ENCODE measurements at places on chromosomes 2 and 18.

DNA sequence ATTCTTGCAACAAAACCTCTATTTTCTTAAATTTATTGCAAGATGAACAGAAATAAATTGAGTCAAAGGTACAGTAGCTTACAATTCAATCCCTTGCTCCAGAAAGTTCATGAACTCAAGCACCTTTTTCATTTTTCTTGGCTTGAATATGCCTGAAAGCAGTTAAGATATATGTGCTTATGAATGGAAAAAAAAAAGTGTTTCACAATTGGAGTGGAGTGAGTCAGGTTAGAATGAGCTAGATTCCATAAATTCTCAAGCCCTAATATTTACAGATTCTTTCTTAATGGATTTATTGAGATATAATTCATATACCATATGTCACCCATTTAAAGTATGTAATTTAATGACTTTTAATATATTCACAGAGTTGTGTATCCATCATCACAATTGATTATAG lies 39.6 kb upstream of the NEMP2 start:
- no peak for DNase-seq

DNA sequence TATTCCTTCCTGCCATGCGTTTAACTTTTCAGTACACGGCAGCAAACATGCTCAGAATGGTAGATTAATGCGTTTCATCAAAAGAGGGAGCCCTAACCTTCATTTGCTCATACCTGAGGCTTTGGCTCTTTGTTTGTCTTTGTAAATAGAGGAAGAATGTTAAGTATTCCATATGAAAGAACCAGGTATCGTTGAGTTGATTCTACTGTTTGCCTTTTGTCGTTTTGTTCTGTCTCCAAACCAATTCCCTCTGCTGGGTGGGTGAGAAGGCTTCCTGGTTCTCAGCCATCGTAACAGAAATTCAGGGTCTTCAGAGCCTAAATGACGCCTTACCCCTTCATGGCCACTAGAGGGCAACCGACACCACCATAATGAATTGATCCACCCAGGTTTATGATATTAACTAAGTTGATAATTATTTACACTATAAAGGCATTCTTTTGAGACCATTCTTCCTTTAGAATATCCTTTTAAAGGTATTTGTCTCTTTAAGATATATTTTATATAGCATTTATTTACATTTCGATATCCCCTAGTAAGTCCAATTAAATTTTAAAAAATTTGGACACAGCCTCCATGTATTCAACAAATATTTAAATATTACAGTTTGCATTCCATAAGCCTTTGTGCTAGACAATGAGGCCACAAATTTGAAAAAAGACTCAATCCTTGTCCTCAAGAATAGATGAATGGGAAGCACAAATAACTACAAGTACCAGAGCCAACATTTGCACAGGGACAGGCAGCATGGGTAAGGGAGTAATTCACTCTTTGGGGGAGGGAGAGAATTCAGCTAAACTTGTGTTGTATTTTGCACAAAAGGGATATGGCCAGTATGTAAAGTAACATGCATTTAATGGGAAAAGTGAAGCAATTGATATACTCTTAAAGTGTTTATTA lies 48.1 kb downstream of the TIMM21 start:
- DNase-seq = no peak

DNA sequence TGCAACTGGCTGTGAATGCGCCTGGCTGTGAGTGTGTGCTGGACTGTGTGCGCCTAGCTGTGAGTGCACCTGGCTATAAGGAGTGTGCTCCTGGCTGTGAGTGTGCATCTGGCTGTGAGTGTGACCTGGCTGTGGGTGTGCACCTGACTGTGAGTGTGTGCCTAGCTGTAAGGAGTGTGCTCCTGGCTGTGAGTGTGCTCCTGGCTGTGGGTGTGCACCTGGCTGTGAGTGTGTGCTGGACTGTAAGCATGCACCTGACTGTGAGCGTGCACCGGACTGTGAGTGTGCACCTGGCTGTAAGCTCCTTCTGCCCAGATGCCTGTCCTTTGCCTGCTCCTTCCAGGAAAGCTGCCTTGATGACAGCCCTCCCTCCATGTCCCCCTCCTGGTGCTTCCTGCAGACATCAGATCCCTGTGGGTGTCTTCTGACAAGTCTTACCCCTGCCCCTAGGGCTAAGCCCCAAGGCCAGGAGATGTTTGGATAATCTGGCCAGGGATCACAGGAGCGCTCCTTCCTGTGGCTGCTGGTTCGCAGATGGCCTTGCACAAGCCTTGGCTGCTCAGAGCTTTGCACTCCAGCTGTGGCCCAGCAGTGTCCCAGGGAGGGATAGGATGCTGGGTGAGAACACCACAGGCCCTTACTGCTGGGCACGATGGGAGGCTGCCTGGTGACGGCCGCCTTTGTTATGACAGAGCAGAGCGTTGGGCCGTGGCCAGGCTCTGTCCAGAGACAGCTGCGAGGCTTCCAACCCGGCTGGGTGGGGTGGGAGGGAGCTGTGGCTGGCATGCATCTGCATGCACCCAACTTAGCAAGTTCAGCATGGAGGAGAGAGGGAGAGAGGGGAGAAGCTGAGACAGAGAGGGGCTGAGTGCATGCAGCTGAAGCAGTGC lies 89.9 kb downstream of the GLI2 start:
- no peak for DNase-seq

DNA sequence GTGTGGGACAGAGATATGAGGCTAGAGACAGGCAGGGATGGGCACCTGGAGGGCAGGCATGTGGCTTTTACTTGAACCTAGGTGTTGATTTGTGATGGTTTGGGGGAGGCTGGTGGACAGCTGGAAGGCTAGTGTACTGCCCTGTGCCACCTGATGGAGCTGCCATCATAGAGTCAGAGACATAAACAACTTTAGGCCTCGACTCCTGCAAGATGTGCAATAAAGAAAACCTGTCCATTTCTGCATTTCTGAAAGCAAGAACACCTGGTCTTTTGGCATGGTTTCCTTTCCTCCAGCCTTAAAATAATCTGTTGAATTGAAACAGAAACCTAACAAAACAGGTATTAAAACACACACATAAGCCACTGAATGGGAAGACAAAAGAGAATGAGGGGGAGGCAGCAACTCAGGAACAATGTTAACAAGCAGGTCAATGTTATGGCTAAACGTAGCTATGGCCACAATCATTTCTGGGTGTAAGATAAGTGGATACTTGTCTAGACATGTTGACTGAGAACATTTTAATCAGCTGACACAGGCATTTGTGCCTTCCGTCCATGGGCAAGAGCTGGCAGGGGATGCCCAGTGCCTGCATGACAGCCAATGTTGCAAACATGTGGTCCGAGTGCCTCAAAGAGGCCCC lies 87.8 kb downstream of the KCTD1 start:
- no peak for DNase-seq

DNA sequence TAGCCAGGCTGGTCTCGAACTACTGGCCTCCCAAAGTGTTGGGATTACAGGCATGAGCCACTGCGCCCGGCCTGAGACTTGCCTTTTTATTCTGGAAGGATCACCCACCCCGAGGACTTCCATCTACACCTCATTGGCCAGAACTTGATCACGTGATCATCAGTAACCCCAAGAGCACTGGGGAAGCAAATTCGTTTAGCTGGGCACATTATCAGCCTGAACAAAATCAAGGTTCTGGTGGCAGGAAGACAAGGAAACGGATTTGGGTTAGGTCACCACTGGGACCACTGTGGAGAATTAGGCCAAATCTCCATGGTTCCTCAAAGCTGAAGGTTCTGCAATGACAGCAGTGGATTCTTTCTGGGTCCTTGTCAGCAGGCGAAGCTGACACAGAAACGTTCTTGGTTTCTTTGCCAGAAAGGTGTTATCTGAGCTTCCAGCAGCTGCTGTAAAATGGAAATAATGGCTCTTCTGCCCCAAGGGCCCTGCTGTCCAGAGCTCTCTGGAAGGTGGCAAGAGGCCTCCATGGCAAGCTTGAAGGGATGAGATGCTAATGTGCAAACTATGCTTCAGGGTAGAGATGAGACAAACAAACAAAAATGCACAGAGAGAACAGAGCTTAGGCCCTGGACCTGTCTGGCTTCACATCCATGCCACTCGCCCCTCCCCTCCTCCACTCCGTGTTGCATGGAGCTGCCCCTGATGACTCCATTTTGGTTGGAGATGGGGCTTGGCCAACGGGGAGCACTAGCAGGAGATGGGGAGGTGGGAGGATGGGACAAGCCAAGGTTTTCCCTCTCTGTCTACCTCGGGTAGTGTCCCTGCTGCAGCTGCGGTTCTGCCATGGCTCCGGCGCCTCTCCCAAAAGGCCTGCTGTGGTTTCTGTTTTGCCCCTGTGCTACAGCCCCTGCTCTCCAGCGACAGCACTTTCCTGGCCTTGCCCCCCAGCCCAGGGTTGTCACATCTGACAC lies 28.4 kb downstream of the TMEM177 start:
- DNase-seq = no peak

DNA sequence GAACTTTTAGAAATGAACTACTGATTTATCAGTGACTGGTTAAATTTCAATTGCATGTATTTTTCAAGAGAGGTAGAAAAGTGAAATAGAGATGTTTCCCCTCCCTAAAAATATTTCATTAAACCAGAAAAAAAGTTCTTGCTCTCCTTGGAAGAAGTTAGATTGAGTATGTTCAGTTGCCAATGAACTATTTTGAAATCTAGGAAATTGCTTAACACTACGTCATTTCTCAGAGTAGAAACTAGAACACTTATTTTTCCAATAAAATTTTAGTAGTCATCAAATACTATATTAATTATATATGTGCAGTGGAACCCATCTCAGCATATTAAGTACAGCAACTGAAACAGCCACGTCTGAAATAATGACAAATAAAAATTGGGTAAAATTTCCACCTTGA lies 51.8 kb upstream of the STAT1 start:
- DNase-seq = no peak

- DNase-seq = no peak
Measured at GRCh38 chr2:143965493-143966164, 554.3 kb downstream of the ZEB2 start.

DNA sequence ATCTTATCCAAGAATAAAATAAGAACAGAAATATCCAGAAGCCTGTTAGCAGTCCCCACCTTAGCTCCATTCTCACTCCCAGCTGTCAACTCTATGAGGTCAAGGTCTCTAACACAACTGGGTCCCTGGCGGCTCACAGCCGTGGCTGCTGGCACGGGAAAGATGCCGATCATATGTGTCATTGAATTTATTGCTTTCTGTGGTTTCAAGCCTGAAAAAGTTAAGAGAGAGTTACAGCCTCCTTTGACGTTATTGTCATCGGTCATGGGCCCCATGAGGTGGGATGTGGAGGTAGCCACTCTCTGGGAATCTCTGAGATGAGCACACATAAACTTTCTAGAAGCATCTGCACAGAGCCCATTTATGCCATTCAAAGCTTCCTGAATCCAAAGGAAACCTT lies 28.7 kb upstream of the CABLES1 start:
- no peak for DNase-seq

DNA sequence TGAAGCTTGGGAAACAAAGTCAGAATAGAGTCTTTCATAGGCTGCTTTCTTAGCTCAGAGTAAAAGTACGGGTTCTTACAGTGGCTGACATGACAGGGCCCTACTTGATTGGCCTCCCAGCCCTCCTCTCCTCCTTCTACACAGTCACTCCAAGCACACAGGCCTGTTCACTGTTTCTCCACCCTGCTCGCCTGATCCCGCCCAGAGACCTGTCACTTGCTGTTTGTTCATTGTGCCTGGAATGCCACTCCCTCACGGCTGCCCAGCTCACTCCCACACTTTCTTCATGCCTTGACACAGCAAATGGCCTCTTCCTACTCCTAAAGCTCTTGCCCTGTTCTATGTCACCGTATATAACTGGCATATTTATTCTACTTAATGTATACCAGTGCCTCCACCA lies 104.8 kb downstream of the MAP4K4 start:
- DNase-seq = no peak

DNA sequence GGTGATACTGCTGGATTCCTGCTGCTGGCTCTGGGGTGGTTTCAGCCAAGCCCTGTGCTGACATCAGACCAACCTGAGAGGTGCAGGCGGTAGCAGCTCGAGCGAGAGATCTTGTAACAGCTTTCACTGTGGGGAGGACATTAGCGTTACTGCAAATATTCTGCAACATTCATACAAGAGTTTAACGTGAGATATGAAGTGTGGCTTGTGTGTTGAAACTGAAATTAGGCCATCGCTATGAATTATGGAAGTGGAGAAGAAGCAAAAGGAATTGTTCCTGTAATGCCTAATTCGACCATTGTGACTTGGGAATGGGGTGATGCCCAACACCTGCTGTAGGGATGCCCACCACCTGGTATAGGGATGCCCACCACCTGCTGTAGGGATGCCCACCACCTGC lies 6.5 kb upstream of the MLPH start:
- DNase-seq = peak; percentile 41

DNA sequence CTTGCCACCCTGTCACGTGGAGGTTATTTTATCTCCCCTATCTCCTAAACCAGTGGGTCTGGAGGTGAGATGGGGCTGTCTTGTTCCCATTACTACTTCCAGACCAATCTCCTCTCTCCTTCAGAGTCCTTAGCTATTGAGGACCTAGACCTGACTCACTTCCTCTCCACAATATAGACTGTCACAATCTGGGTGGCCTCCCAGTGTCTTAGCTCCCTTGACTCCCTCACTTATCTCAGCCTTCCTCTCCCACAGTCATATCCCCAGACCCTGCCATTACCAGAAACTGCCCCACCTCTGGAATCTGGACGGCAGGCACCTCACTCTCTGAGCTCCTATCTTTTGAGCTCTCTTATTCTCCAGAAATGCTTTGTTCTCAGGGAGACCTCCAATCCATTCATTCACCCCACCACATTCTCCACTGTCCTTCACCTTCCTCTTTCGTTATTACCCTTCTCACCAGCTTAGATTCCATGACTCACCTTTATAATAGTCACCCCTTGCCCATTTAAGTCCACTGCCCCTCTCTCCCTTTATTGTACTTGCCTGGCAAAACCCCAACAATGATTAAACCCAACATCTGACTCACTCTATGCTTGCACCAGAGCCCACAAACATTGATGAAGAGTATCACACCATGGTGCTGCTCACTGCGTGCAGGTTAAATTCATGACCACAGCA lies 23.3 kb upstream of the SIX3 start:
- DNase-seq = no peak

- no peak for DNase-seq
Measured at GRCh38 chr2:231323316-231323715, 72.2 kb upstream of the B3GNT7 start.

DNA sequence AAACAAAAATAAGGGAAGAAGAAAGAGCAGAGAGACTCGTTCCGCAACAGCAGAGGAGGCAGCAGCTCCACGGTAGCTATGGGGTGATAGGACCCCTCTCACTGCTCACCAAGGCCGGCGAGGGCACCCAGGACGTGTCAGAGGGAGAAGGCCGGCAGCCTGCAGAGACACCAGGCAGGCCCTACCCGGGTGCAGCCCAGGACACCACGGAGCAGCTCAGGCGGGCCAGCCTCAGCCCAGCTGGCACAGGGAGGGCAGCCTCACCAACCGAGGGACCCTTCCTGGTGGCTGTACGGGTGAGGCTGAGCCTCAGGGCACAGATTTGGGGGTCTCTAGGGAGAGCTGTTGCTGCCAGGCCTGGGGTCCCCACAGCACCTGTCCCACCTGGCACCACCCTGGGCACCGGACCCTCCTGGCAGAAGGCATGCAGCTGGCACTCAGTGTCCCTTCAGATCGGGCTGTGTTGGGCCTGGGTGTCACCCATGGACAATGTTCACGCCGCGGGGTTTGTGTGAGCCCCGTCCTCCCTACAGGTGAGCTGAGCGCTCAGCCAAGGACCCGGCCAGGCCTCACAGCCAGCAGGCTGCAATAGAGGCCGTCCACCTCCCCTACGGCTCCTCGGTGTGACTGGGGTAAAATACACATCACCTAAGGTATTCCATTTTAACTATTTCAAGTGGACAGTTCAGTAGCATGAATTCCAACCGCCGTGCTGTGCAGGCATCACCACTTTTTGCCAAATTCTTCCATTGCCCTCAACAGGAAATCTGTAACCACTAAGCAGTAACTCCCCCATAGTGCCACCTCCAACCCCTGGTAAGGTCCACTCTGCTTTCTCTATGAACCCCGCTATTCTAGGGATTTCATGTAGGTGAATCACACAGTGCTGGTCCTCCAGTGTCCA lies 21.6 kb downstream of the KCNG2 start:
- no peak for DNase-seq

Measured in coronary artery (tissue), 2 donors.